Activated CD4-positive, CD25-positive, alpha-beta regulatory T cell (primary cell): ENCODE measurements at places on chromosomes 6 and 20.

DNA sequence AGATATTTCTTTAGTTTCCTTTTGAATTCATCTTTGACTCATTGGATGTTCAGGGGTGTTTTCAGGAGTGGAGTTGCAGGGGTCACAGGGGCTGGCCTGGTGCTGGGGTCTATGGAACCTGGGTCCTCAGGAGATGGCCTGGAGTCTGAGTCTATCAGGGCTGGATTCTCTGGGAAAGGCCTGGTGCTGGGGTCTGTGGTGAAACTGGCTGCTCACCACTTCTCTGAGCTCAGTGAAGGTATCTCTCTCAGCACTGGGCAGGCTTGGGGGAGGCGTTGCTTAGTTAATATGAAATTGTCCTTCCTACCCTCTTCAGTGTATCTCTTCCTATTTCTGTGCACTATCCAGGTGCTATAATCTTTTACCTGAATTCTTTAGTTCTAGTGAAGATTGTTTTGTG lies 83.1 kb upstream of the SLC24A3 start:
- no peak for DNase-seq

DNA sequence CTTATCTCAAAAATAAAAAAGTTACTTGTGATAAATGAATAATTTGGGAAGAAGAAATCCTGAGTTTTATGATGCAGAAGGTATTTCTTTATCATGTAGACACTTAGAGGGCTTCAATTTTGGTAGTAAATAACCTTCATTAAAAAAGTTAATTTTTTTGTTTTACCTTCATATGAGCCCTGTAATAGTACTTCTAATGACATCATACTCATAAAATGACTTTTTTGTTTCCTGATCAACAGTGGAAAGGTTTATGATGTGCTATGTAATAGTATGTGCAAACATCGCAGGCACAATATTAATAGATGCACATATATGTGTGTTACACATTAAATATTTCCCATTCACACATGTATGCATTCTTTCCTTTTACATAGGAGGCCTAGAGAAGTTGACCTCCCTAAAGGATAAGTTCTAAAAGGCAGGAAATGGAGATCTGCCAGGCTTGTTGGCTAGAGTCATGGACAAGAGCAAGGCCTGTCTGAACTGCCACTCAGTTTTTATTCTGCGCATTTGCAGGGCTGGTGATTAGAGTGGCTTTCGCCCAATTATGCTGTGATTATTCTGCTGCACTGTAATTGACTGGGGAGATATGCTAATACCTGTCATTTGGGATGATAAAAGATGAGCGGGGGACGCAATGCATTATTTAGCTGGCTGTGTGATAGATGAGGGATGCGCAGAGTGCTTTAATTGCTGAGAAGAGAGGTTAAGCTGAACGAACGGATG lies 272.6 kb downstream of the TMEM242 start:
- no peak for DNase-seq

GRCh38 chr6:117960877-117961276 lies 53.8 kb downstream of the SLC35F1 start:
- no peak for DNase-seq

DNA sequence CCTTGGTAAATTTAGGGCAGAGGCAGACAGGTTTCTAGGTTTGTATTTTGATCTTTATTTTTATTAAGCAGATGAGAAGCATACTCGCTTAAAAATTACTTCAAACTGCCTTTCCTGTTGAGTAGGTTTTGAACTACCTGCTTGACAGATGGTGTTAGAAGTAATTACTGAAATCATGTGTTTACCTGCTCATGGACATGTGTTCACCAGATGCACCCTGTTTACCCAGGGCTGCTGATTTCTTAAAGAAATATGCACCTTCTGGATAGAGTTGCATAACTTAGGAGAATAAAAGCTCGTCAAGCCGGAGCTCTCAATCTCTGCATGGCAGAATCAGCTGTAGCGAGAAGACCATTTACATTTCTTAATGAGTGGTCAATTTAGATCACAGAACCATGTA lies 165.1 kb downstream of the CDKAL1 start:
- no peak for DNase-seq

DNA sequence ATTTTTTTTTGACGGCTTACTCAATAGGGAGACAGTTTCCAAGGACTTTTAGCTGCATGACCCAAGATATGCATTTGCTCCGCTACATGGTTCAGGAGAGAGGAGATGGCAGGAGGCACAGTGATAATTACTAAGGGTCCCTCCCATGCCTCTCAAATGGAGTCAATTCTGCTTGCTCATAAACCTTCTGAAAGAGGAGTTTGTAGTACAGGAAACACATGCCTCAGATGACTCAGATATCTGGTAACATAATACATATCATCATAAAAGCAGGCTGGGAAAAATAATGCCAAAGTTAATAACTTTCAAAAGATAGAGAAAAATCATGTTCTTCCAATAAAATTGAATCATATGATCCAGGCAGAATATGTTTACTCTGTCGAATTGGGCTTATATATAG lies 97.6 kb upstream of the DEFB112 start:
- DNase-seq, result no peak

GRCh38 chr6:140276133-140276532 lies 901.7 kb upstream of the CITED2 start:
- no peak for DNase-seq

DNA sequence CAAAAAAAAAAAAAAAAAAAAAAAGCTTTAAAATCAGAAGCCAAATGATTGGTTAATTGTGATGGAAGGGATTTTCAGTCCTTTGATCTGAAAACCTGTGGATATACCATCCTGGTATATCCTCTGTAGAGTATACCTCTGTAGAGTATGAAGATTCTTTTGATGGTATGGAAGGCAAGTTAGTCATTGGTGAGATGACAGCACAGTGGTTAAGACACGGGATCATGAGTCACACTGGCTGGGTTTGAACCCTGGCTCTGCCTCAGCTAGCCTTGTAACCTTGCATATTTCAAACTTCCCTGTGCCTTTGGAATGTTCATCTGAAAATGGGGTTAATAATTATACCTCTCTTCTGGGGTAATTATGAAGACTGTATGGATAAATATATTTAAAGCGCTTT lies 179.3 kb downstream of the CARMIL1 start:
- DNase-seq, result no peak

DNA sequence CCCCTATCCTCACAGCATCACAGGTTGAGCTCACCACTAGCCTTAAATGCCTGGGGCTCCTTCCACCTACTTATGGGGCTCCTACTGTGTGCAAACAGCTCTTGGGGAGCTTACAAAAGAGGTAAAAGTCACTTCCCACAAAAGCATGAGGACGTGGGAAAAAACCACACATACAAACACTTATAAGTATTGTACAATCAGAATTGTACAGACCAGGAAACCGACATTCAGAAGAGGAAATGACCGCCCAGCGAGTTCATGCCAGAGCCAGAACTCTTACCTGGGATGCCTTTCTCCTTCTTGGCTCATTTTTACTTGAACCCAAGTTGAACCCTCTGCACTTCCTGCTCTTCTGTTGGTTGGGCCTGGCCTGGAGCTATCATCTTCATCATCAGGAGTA lies 6.3 kb upstream of the PPP1R16B start:
- no peak for DNase-seq

DNA sequence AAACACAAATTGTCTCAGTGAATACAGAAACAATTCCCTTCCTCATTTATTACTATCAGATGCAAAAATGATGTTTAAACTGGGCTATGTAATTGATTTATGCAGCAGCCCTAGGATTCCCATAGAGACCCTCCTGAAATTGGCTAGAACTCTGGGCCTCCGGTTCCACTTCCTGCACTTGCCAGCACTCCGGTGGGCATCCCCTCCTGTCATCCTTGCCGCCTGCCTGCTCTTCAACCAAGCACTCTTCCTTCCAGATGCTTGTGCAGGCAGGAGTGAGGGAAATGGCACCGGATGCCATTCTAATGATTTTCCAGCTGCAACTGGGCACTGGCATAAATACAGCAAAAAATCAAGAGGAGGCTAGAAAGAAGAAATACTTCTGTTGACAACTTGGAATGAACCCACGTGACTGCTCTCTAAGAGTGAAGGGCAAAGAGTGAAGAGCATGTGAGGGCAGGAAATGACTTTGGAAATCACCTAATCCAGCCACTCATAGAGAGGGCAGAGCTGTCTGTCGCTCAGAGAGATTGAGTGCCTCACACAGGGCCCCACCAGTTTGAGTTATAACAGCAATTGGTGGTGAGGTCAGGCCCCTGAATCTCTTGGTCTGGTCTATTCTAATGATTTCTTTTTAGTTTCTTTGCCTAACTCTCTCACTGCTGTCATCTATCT lies 3.7 kb upstream of the NEDD9 start:
- no peak for DNase-seq

DNA sequence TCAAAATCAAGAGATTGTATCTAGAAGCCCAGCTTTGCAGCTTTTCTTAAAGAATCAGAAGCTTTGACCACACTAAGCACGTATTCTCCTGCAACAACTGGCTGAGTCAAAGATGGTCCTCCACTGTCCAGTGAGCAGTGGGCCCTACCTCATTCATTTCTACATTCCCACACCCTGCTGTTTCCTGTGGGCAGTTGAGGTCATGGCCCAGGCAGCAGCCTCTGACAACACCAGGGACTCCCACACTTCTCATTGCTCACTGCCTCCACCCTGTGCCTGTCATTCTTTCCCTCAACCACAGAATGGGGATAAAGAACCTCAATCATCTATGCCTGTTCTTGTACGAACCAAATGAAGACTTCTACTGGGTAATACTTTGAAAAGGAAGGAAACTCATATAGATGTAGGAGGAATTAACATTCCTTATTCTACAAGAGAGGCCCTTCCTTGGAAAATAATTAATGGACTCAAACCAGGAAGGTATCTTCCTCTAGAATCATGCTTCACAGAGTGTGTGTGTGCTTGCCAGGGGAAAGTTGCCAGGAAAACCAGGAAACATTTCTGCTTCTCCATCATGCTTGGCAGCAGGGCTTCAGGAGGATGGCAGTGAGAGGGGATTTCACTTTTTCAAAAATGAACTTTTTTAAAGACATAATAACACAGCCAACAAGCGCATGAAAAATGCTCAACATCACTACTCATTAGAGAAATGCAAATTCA lies 191.7 kb upstream of the RIN2 start:
- DNase-seq, result no peak

DNA sequence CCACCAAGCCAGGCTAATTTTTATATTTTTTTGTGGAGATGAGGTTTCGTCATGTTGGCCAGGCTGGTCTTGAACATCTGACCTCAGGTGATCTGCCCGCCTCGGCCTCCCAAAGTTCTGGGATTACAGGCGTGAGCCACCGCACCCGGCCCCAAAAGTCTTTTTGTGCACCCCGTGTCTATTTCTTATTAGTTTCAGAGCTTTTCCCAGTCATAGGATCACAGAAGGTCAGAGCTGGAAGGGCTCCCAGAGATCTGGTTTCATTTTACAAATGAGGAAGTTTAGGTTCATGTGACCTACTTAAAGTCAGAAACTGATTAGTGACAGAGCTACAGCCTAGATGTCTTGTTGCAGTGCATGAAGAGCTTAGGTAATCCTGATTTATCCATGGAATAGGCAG lies 1.6 kb upstream of the OGFRL1 start:
- DNase-seq, result no peak

GRCh38 chr6:93749191-93749590 lies 329.8 kb upstream of the EPHA7 start:
- DNase-seq, result no peak

DNA sequence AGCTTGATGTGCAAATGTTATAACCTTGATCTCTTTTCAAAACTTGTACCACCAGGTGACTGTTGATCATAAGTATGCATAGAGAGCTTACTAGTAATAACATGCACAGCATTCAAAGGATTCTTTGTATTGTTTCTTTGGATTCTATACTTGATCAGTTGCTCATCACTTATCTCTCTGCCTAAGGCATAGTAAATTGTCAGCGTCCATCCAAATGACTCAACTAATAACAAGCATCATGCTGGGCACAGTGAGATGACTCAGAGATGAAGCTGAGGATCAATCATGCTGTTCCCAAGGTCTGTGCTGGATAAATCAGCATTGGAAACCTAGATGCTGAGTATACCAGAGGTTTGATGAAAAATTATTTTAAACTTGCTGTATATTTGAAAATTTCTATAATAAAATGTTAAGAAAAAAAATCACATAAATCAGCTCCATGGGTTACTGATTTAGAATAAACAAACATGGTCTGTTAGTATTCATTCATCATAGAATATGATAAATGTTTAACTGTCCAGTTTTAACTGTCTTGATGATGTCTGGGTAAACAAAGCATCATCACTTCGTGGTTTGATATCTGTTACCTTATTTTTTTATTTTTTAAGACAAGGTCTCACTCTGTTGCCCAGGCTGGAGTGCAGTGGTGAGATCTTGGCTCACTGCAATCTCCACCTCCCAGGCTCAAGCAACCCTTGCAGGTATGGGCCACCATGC lies 45.6 kb upstream of the SGK1 start:
- DNase-seq, result no peak

DNA sequence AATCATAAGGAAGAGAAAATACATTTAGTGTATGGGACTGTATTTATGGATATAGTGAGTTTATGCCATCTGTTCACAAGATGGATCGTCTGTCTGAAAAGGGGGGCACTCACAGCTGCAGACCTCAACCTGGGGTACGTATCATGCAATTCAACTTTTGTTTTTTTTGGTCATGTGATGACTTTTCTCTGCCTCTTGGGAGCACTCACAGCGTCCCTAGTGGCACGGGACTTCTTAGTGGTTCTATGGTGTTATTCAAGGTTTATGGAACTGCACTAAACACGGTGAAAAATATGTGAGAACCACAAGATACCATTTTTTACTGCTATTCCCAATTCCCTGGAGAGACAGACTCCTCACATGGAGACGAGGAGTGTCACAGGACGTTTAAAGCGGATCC lies 60.4 kb upstream of the MPC1 start:
- DNase-seq, result no peak

- DNase-seq, result no peak
Measured at GRCh38 chr20:32035426-32035779, 16.6 kb upstream of the HCK start.

GRCh38 chr6:158508450-158508849 lies 51.4 kb upstream of the TMEM181 start:
- DNase-seq, result no peak

GRCh38 chr6:33456156-33456555 lies 1.8 kb downstream of the ZBTB9 start:
- no peak for DNase-seq

DNA sequence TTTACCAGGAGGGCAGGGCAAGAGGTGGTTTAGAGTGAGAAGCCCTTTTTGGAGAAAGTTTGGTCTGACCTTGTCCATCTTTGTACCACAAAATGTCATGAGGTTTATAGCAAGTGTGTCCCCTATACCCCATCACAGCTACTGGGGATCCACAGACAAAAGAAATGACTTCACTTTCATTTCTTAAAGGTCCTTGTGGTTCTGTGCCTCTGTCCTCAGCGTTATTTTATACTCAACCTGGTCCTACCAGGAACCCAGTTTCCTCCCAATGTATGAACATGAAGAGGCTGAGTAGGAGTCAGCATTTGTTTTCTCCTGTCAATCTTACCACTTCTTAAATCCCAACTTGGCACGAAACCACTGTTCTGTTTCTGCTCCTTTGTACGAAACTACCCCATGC lies 157.6 kb downstream of the NFATC2 start:
- no peak for DNase-seq

DNA sequence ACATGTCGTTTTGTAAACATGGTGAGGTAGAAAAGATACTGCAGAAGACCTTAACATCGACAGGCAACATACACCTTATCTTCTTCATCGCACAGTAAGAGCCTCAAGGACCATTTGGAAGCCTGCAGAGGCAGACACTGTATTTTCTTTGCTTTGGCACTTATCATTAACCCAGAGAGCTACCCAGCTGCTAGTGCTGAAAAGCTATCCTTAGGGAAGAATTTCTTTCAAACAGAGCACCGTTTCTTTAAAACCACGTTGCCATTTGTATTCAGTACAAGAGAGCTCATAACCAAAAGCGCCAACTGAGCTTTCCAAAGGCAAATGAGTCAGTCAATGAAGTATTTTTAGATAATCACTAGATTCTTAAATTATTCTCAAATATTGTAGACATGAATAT lies 306.6 kb downstream of the EPM2A start:
- DNase-seq, result no peak
